Vagina (tissue), 2 donors: ENCODE measurements at places on chromosomes 1 and 21. TPM values are rescaled to one million over a fixed set of nuclear protein-coding genes. Genes with fewer than 3 reads are reported as not detected.

TRIM62 gene
- total RNA-seq = 8.8 TPM

DNA sequence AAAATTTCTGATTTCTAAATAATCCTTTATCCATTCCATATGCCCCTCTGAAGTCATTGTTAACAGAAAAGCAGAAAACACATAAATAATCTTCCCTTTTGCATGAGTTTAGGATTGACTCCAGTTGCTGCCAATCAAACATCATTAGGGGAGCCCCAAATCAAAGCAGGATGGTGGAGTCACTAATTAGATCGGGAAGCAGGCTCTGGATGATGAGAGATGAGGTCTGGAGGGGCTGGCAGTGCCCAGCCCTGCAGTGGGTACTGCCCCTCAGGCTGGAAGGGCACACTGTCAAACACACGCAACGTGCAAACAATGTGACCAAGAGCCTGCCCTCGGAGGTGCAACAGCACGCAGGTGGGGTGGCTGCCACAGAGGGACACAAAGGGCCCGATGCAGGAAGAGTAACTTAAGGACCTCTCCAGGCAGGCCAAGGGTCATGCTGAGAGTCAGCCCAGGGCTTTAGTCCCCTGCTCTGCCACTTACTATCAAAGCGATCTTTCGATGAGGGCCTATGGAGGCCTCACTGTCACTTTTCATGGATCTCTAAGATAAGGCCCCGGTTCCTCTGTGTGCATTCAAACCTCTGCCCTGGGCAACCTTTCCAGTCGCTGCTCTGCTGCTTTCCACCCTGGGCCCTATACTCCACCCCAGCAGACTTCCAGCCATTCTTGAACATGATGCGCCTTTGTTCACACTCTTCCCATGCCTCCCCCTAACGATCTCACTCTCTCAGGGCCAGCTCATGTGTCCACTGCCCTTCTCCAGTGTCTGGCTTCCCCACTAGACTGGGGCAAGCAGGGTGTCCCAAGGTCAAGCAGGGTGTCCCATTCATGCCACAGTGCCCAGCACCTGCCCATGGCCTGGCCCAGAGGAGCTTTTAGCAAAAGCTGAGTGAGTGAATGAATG, 98.9 kb downstream of the DMRTB1 start:
- H3K27me3 ChIP-seq = no peaks in the 10 kb centered on the region
- no peaks in the 10 kb centered on the region for H3K36me3 ChIP-seq
- H3K27ac ChIP-seq = no peak overlapping the region

DNA sequence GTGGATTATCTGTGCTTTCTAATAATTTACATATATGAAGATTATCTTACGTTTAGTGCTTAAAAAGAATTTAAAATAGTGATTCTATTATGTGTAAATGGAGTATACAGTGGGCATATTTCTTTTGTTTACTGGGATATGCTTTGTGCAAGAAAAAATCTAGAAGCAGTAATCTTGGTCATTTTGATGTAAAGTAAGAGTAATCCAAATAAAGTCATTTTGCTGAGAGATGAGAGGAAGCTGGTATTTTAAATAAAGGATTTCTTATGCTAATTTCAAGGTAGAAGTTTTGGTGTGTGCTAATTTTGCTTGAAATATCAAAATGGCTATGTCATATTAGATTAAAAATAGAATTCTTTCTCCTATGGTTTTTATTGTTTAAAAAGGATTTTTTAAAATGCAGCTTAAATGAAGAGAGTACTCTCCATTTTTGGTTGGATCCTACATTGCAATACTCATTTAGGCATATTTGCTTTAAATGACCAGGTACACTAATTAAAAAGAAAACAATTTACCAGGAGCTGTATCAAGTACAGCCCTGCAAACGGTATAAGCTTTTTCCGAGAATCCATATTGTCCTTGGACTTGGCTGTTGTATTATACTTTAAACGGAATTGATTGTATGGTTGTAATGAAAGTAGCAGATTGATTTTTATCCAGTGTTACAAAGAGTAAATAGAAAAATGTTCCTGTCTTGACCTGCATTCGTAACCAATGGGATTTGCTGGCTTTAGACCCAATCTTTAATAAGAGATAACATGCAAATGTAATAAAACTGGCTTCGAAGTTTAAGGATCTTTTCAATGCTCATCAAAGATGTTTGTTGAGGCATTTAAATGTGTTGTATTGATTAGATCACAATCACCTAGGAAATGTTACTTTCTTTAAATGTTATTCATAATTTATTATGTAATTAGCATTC, 574.7 kb downstream of the USP25 start:
- H3K36me3 ChIP-seq = no peaks in the 10 kb centered on the region
- H3K27me3 ChIP-seq = no peaks in the 10 kb centered on the region
- peak overlapping the region; percentile 87 for H3K27ac ChIP-seq
- H3K4me3 ChIP-seq = no peak overlapping the region
- DNase-seq = no peak

DNA sequence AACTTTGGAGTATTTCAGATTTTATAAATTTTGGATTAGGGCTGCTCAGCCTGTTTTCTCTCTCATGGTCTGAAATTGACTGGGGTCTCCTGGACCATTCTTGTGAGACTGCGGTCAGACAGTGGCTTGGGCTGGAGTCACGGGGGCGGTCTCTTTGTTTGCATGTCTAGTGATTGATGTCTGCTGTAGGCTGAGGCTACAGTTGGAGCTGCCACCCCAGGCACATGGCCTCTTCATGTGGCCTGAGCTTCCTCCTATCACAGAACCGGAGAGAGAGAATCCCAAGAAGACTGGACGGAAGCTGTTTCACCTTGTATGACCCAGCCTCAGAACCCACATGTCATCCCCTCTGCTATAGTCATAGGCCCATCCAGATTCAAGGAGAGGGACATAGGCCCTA, 96.1 kb downstream of the NID1 start:
- H3K4me3 ChIP-seq = no peak overlapping the region
- peaks cover 9% of the 10 kb centered on the region for H3K4me1 ChIP-seq
- no peaks in the 10 kb centered on the region for H3K36me3 ChIP-seq
- no peak overlapping the region for H3K27ac ChIP-seq
- DNase-seq = no peak
- H3K27me3 ChIP-seq = no peaks in the 10 kb centered on the region

- no peaks in the 10 kb centered on the region for H3K27me3 ChIP-seq
- no peak for DNase-seq
- H3K36me3 ChIP-seq = no peaks in the 10 kb centered on the region
- H3K27ac ChIP-seq = no peak overlapping the region
- no peak overlapping the region for H3K4me3 ChIP-seq
- no peaks in the 10 kb centered on the region for H3K4me1 ChIP-seq
Measured at GRCh38 chr1:99621340-99621901, 24.5 kb upstream of the PALMD start.

DNA sequence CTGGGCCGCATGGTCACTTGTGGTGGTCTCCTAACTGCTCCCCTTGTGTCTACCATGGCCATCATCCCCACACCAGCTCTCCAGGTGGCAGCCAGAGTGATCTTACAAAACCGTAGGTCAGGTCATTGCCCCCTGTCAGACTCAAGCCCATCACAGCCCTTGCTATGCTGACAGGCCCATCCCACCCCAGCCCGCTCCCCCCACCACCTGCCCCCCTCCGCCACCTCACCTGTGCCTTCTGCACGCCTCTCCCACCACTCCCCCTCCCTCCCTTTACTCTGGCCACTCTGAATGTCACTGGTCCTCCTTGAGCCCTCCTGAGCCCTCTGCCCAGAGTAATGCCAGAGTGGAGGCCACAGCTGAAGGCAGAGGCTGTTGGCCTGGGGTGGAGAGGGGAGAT, 28.5 kb downstream of the TEX35 start:
- peak overlapping the region; percentile 93 for H3K4me3 ChIP-seq
- H3K27me3 ChIP-seq = no peaks in the 10 kb centered on the region
- no peaks in the 10 kb centered on the region for H3K36me3 ChIP-seq
- peak overlapping the region; percentile 86 for H3K27ac ChIP-seq
- peaks cover 58% of the 10 kb centered on the region for H3K4me1 ChIP-seq

TDRD10 gene
- 4.9 TPM for total RNA-seq

MYCBP gene
- 12.8 TPM for total RNA-seq

SPRR1B gene
- 216 TPM for total RNA-seq

DNA sequence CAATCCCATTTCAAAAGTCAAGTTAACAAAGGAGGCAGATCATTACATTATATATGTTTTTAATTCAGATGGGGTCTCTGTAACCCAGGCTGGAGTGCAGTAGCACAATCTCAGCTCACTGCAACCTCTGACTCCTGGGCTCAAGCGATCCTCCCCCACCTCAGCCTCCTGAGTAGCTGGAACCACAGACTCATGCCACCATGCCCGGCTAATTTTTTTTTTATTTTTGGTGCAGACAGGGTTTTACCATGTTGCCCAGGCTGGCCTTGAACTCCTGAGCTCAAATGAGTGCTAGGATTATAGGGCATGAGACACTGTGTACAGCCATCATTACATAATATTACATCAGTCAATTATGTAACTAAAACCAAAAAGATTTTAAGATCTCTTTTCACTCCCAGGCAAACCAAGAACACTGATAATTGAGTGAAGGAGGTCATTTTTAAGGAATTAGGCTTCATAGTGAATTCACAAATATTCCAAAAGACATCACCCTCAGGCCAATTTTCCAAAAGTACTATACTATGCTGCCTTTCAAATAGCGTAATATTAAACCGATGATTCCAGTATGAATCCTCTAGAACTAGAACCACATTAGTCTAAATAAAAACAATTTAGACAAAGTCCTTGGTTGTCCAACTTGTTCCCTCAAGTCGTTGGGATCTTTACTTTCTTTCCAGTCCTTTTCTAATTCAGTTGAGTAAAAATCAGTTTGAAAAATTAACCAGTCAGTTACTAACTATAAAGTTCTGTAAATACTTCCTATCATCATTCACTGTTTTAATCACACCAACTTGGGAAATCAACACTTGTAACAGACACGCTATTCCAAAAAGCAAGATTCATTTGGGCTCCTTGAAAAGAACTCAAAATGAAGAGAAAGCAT, 16.1 kb downstream of the TOMM20 start:
- H3K27ac ChIP-seq = no peak overlapping the region
- peaks cover 55% of the 10 kb centered on the region for H3K36me3 ChIP-seq
- H3K4me1 ChIP-seq = no peaks in the 10 kb centered on the region
- no peak overlapping the region for H3K4me3 ChIP-seq
- no peak for DNase-seq
- H3K27me3 ChIP-seq = no peaks in the 10 kb centered on the region

PRELP gene
- 128 TPM for total RNA-seq

DNA sequence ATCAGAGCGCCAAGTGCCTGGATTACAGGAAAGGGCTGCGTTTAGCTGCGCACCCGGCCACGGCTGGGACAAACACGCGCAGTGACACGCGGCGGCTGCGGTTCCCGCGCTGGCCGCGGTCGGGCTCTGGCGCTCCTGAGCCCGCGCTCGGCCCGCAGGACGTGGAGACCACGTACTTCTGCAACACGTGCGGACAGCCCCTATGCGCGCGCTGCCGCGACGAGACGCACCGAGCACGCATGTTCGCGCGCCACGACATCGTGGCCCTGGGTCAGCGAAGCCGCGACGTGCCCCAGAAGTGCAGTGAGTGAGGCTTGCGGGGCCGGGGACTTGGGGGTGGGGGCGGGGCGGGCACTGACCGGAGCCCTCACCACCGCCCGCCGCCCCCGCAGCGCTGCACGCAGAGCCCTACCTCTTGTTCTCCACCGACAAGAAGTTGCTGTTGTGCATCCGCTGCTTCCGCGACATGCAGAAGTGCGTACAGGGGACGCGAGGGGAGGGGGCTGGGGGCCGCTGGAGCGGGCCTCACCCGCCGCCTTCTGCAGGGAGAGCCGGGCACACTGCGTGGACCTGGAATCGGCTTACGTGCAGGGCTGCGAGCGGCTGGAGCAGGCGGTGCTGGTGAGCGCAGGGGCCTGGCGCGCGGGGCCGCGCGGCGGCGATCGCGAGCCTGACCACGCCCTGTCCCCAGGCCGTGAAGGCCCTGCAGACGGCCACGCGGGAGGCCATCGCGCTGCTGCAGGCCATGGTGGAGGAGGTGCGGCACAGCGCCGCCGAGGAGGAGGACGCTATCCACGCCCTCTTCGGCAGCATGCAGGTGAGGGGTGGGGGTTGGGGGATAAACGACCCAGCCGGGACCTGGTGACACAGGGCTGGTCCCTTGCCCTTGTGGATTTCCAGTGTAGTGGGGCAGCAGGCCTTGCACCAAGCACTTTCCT, 3.1 kb downstream of the RNF207 start:
- no peak overlapping the region for H3K27ac ChIP-seq
- no peak for DNase-seq
- peaks cover 52% of the 10 kb centered on the region for H3K4me1 ChIP-seq

- peaks cover 8% of the 10 kb centered on the region for H3K4me1 ChIP-seq
- H3K27me3 ChIP-seq = no peaks in the 10 kb centered on the region
- H3K36me3 ChIP-seq = no peaks in the 10 kb centered on the region
- H3K27ac ChIP-seq = peak overlapping the region; percentile 11
- DNase-seq = no peak
Measured at GRCh38 chr1:108947871-108948525, 15.3 kb downstream of the CLCC1 start.

DNA sequence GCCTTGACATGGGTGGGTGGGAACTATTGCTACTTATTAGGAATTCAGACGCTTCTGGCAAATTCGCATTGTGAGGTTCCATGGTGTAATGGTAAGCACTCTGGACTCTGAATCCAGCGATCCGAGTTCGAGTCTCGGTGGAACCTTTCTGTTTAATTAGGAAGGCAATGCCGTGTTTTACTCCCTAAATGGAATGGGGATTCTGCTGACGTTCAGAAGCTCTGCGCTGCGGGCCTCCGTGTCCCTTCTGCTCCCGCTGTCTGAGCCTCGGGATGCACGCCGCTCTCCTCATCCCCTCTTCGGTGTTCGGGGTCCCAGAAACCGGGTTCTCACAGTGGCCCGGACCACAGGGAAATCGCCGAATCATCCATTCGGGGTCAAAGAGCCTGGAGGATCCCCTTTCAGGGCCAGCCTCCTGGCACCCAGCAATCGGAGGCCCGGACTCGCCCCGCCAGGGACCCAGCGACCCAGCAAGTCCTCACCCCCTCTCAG, 280.3 kb downstream of the FAM72C start:
- no peak overlapping the region for H3K27ac ChIP-seq
- H3K36me3 ChIP-seq = no peaks in the 10 kb centered on the region
